Panc1 (cell line): ENCODE measurements at places on chromosomes 6 and 20. TPM values are rescaled to one million over a fixed set of nuclear protein-coding genes. Genes with fewer than 3 reads are reported as not detected.

GRCh38 chr6:28734443-28734959 lies 189.3 kb downstream of the TRIM27 start:
- peaks cover 8% of the 10 kb centered on the region; the same call in 1 of the 2 replicates for H3K4me1 ChIP-seq
- 0 out of 2 replicates have a peak, but pooled peaks cover 2% of the 10 kb centered on the region for H3K27me3 ChIP-seq
- no peak for DNase-seq
- H3K36me3 ChIP-seq: no peaks in the 10 kb centered on the region

DNA sequence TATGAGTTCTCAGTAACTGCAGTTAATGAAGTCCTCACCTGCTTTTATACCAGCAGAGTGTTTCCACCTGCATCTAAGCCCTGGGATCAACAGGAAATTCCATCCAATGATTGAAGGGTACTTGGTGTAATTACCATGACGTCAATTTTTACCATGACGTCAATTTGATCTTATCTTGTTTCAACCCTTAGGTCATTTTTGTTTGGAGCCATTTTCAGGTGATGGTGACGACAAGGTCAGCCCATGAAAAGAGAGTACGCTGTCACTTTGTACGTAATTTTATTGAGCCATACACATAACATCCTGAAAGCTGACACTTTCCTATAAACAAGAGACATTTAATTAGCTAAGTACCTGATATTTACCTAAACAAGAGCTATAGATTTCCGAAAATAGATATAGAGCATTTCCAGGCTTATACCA lies at the start of gene CGA:
TSS of gene CGA (minus strand) at position 20 of the 423 bp plus-strand sequence. CDS start 6,906 bp downstream, outside the sequence.
- H3K36me3 ChIP-seq: no peaks in the 10 kb centered on the region
- no peak for DNase-seq
- no peak within 1 kb of the TSS for H3K4me3 ChIP-seq
- H3K4me1 ChIP-seq: no peaks in the 10 kb centered on the region

- H3K4me3 ChIP-seq: no peak overlapping the region
- no peak for DNase-seq
- no peaks in the 10 kb centered on the region for H3K4me1 ChIP-seq
- no peaks in the 10 kb centered on the region for H3K36me3 ChIP-seq
These were observed 65.3 kb downstream of the EDN3 start for GRCh38 chr20:59365611-59366285.

- H3K4me3 ChIP-seq: no peak overlapping the region
- no peaks in the 10 kb centered on the region for H3K36me3 ChIP-seq
- no peaks in the 10 kb centered on the region for H3K4me1 ChIP-seq
- no peak overlapping the region for H3K27ac ChIP-seq
- peaks cover 4% of the 10 kb centered on the region; the same call in 1 of the 2 replicates for H3K27me3 ChIP-seq
- DNase-seq: no peak
These were observed 326.4 kb downstream of the TAF4 start for GRCh38 chr20:61739086-61739831.

DNA sequence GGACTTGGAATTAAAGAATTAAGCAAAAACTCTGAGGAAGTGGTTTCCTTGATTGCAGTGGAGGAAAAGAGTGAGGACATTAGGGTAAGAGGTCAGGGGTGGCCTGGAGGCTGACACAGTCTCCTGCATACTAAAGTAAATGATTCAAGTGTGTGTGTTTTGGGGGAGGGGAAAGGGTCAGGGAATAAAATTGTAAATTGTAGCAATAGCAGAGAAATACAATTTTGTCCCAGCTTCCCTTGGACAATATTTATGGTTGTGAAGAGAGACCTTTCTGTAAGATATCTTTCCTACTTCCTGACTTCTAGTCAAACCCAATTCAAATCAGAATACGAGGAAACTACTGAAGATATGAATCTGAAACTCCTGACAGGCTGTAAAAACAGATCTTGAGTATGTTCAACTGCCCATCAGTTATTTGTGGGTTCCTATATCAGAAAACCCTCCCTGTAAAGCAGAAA lies 143.4 kb upstream of the HMGN3 start:
- no peak for DNase-seq
- no peaks in the 10 kb centered on the region; the same call in 1 of the 2 replicates for H3K27me3 ChIP-seq
- H3K4me1 ChIP-seq: no peaks in the 10 kb centered on the region
- no peak overlapping the region for H3K27ac ChIP-seq
- no peaks in the 10 kb centered on the region for H3K36me3 ChIP-seq

DNA sequence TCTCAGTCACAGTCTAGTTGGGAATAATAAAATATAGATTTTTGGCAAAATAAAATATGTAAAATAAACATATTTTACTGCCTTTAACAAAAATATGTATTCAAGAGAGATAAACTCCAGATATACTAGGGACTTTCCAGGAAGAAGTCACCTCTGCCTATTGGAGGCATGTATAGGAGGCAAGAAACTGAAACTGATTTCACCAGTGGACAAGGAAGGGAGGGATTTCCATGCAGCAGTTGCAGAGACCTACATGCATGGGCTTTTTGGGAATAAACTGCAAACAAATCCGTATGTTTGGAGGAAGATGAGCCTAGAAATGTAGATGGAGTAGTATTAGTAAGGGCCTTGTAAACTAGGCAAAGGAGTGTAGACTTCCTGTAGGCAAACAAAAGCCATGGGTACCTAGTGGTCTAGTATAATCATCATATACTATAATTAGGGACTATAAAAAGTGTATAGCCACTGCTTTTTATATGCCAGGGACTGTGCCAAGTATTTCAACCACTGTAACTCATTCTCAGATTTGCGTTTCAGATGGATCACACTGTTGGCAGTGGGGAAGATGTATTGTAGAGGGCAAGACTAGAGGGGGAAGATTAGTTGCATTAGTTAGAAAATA lies 38.9 kb downstream of the CD109 start:
- no peak overlapping the region for H3K27ac ChIP-seq
- no peaks in the 10 kb centered on the region for H3K27me3 ChIP-seq
- H3K4me1 ChIP-seq: no peaks in the 10 kb centered on the region
- DNase-seq: no peak

- H3K27ac ChIP-seq: no peak overlapping the region
- no peaks in the 10 kb centered on the region for H3K4me1 ChIP-seq
- no peaks in the 10 kb centered on the region for H3K27me3 ChIP-seq
- peaks cover 33% of the 10 kb centered on the region for H3K36me3 ChIP-seq
These were observed 49.9 kb downstream of the SLC35A1 start for GRCh38 chr6:87522686-87523085.

GRCh38 chr6:118408863-118409262 lies 139.2 kb upstream of the PLN start:
- no peak for DNase-seq
- no peak overlapping the region for H3K27ac ChIP-seq
- no peaks in the 10 kb centered on the region for H3K36me3 ChIP-seq
- H3K27me3 ChIP-seq: no peaks in the 10 kb centered on the region
- no peaks in the 10 kb centered on the region for H3K4me1 ChIP-seq
- no peak overlapping the region for H3K4me3 ChIP-seq

DNA sequence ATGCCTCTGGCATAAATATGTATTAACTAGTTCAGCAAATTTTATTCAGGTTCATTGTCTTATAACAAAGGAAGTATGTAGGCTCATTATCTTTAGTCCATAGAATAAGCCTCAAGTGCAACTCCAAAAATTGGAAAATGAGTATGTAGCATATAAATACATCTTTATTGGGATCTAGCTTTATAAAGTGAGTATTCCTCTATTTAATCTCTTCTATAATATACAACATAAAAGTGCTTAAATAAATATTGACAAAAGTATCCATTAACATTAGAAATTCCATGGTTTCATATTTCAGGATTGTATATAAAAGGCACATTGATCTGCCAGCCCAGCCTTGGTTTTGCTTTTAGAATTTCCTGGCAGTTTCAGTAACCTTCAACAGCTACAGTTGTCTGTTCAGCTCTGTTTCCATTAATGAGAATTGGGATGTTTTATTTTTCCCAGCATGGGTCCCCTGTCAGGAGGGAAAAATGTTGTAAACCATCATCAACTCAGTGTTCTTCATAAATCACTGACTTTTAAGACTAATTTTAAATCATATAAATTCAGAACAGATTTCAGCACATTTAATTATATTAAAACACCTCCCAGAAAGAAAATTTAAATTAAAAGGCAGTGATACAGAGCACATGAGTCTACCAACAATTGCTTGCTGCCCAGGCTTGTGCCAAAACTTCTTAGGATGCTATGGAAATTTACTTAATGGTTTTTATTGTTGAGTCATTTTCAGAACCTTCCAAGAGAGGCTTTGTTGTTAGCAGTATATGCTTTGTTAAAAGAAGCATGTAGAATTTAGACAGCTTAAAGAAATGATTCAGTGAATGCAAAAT lies 119.7 kb downstream of the ADGRG6 start:
- no peaks in the 10 kb centered on the region for H3K27me3 ChIP-seq
- H3K36me3 ChIP-seq: peaks cover 35% of the 10 kb centered on the region
- no peak overlapping the region for H3K4me3 ChIP-seq
- no peak for DNase-seq

DNA sequence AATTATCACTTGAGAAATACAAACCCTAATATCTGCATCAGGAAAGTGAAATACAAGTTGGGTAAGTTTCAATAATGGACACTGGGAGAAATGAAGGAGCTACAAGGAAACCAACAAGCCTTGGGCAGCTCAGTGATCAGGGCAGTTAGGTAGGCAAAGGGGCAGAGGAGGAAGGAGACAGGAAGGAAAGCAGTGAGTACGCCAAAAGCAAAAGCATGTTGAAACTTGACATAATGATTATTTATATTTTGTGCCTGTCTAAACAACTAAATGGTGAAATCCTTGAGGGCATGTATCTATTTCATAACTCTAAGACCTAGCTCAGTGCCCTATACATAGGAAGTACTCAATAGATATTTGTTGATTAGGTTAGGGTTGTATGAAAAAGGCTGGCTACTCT lies 23.3 kb downstream of the PXT1 start:
- no peaks in the 10 kb centered on the region for H3K36me3 ChIP-seq
- H3K4me1 ChIP-seq: 0 out of 2 replicates have a peak, but pooled peaks cover 5% of the 10 kb centered on the region
- H3K4me3 ChIP-seq: no peak overlapping the region
- DNase-seq: no peak
- no peak overlapping the region for H3K27ac ChIP-seq

- H3K36me3 ChIP-seq: no peaks in the 10 kb centered on the region
- peaks cover 65% of the 10 kb centered on the region for H3K27me3 ChIP-seq
- no peak overlapping the region for H3K4me3 ChIP-seq
- H3K4me1 ChIP-seq: peaks cover 17% of the 10 kb centered on the region; the same call in 1 of the 2 replicates
- no peak for DNase-seq
These were observed 3.9 kb downstream of the HEY2 start for GRCh38 chr6:125753218-125753936.

DNA sequence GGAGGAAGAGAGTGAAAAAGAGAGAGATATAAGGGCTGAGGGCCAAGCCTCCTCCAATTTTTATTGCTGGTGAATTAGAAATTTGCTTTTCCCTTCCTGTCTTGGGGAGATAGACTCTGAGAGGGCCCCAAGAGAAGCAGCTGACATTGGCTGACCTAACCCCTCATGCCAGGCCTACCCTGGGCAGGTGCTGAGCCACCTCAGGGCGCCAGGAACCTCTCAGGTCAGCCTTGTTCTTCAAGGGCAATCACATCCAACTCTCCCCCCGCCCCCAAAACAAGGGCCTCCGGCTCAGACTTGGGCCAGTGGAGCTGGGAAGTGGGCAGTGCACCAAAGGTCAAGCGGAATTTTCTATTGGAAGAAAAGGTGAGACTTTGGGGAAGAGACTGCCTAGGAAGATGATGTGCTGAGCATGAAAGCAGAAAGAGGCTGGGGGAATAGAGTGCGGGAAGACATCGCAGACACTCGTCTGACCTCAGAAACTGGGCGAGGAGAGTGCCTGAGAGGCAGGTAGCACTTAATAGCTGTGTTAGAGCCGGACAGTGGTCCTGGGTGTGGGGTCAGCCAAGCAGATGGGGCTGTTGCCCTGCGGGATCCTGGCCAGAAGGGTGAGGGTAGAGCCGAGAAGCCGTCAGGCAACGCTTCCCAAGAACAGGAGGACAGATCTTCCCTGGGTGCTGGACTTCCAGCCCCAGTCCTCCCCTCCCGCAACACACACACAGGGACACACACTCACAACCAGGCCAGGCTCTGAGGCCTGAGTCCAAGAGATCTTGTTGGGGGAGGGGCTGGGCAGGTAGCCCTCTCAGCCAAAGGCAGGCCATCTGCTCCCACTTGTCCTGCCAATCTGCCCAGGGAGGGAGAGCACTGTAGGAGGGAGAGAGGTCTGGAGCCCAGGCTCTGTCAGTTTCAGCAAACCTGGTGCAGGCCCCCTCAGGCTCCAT lies 3.7 kb upstream of the FASTKD5 start:
- H3K4me3 ChIP-seq: no peak overlapping the region
- H3K27ac ChIP-seq: no peak overlapping the region
- peaks cover 7% of the 10 kb centered on the region; the same call in 1 of the 2 replicates for H3K36me3 ChIP-seq
- H3K4me1 ChIP-seq: 0 out of 2 replicates have a peak, but pooled peaks cover 2% of the 10 kb centered on the region
- no peaks in the 10 kb centered on the region for H3K27me3 ChIP-seq

- no peak overlapping the region for H3K4me3 ChIP-seq
- no peaks in the 10 kb centered on the region for H3K27me3 ChIP-seq
- H3K4me1 ChIP-seq: no peaks in the 10 kb centered on the region
- DNase-seq: no peak
- no peaks in the 10 kb centered on the region for H3K36me3 ChIP-seq
These were observed 518.6 kb downstream of the TFAP2B start for GRCh38 chr6:51337277-51337676.

- H3K36me3 ChIP-seq: no peaks in the 10 kb centered on the region
- H3K27me3 ChIP-seq: no peaks in the 10 kb centered on the region
- DNase-seq: no peak
- H3K4me3 ChIP-seq: no peak overlapping the region
These were observed 20.9 kb downstream of the IGF2R start for GRCh38 chr6:159989492-159990480.

DNA sequence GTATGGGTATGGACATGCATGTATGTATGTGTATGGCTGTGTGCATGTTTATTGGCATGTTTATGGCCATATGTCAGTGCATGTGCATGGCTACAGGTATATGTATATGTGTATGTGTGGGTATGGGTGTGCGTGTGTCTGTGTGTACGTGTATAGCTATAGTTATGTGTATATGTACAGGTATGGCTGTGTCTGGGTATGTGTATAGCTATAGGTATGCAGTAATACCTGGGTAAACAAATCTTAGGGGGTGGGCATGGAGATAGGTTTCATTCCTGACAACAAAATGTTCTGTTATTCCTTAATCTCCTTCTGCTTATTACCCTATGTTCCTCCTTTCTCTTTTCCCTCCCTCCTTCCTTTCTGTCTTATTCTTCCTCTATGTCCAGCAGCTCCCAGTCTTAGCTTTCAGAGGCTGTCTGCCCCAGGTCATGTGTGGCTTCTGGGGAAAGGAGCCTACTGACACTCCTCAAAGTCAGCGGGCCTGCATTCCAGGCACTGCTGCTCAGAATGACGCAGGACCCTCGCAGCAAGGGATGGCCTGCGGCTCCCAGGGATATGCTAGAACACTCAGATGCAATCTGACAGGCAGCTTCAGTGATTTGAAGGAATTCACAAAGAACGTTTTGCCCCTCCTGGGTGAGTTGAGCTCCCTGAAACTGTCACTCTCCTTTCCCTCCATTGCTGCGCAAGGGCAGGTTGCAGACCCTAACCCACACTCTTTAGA lies 139.3 kb upstream of the PHACTR1 start:
- DNase-seq: no peak
- H3K27ac ChIP-seq: 0 out of 2 replicates have a peak overlapping the region, but pooled peaks have one; percentile 50
- H3K4me3 ChIP-seq: no peak overlapping the region
- H3K4me1 ChIP-seq: peaks cover 7% of the 10 kb centered on the region; the same call in 1 of the 2 replicates

SPDEF gene
- 1.6 TPM for total RNA-seq

HDGFL1 gene
- total RNA-seq: not detected

IL20RA gene
- not detected for total RNA-seq
